ENCODE measurements at places on chromosomes 13 and 19.

- DNase-seq = no peak
Measured at GRCh38 chr13:30830638-30830965, 75.5 kb upstream of the MEDAG start.

DNA sequence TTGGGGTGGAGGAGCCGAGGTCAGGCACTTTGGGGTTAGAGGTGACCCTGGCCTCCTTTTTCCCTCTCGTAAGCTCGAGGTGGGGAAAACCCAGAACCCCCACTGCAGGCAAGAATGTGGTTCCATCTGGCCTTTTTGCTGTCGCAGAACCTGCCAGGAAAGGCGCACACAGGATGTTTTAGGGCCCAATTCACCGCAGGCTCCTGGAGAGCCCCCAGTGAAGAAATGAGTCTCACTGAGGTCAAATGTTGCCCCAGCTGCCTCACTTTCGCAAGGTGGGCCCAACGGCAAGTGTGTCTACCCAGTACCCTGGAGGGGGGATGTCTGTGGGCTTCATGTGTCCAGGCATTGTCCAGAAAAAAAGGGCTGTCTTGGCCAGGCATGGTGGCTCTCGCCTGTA lies 61.8 kb downstream of the PEX11G start:
- DNase-seq = peak; percentile 66

DNA sequence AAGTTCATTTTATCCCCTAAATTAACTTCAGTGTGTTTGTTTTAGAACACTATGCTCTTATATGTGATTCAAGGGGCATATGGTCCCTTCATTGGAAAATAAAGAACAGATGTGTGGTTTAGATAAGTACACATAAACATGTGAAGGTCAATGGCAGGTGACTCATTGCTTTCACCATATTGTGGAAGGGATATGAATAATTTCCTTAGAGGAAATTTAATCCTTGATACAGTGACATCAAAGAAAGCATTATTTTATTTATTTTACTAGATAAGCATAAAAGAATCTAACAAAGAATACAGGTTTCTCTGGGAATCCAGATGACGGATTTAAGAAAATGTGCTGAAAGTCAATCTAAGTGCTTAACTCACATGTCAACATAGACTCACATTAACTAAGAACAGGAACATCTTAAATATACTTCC lies 373.5 kb downstream of the KCTD12 start:
- DNase-seq = no peak

DNA sequence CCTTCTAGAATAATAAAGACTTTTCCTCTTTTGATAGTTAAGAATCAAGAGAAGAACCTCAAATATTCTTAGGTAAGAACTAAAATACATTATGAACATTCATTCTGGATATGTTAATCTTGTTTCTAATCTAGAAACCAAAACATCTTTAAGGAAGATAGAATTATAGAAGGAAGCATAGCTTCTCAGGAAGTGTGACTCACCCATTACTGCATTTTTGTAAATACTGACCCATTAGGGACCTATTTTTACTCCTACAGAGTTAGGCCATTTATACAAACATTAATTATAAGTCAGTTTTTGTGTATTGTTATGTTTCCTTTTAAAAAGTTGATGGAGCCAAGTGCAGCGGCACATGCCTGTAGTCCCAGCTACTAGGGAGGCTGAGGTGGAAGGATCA lies 147.1 kb downstream of the NUFIP1 start:
- no peak for DNase-seq

All from activated CD4-positive, alpha-beta T cell treated with anti-CD3 and anti-CD28 coated beads, Interleukin-2, amount 10 ng/mL, durations not matched to agents 24 days and 14 days (primary cell).